Osteoblast (primary cell): ENCODE measurements at places on chromosomes 7 and 10. TPM values are rescaled to one million over a fixed set of nuclear protein-coding genes. Genes with fewer than 3 reads are reported as not detected.

Gene BRAF
- total RNA-seq = 30.0 and 31.2 TPM in 2 replicates

- no peak for DNase-seq
- H3K27ac ChIP-seq = no peak overlapping the region
- H3K27me3 ChIP-seq = no peaks in the 10 kb centered on the region
Measured at GRCh38 chr10:21614000-21614399, 80.0 kb downstream of the MLLT10 start.

GRCh38 chr7:117605712-117606111 is 125.9 kb downstream of the CFTR start:
- H3K4me1 ChIP-seq = no peaks in the 10 kb centered on the region
- DNase-seq = no peak
- no peak overlapping the region for H3K4me3 ChIP-seq

- H3K4me1 ChIP-seq = no peaks in the 10 kb centered on the region
- DNase-seq = no peak
- H3K4me3 ChIP-seq = no peak overlapping the region
- no peaks in the 10 kb centered on the region for H3K27me3 ChIP-seq
- H3K36me3 ChIP-seq = no peaks in the 10 kb centered on the region
Measured at GRCh38 chr10:86177537-86178155, 188.9 kb downstream of the GRID1 start.

GRCh38 chr7:116431787-116432526 is 67.6 kb upstream of the CAV2 start:
- H3K4me1 ChIP-seq = peaks cover 37% of the 10 kb centered on the region
- no peak for DNase-seq
- H3K27me3 ChIP-seq = no peaks in the 10 kb centered on the region
- no peak overlapping the region for H3K4me3 ChIP-seq
- no peaks in the 10 kb centered on the region for H3K36me3 ChIP-seq
